ENCODE measurements at places on chromosomes 6 and 20. TPM values are rescaled to one million over a fixed set of nuclear protein-coding genes. Genes with fewer than 3 reads are reported as not detected.

Gene HLA-DQB2
- total RNA-seq, result not detected

Gene SEL1L2
- total RNA-seq, result not detected

Gene LAMA2
- 67.5 TPM for total RNA-seq

Gene CCM2L
- not detected for total RNA-seq

Gene CRYBG1
- 2.1 TPM for total RNA-seq

Gene HSPA1L
- total RNA-seq, result 3.1 TPM

Gene PCK1
- total RNA-seq, result not detected

Gene NMBR
- total RNA-seq, result under 0.01 TPM

Gene LBP
- total RNA-seq, result under 0.01 TPM

Gene MYL9
- total RNA-seq, result 25.4 TPM

Gene CYP39A1
- total RNA-seq, result 3.8 TPM

Gene ANKRD66
- total RNA-seq, result not detected

Gene TULP1
- not detected for total RNA-seq

Gene OSBPL2
- 27.9 TPM for total RNA-seq

Gene TCP11
- 0.51 TPM for total RNA-seq

Gene LKAAEAR1
- not detected for total RNA-seq

Gene SFTA2
- total RNA-seq, result not detected

Gene BANF2
- not detected for total RNA-seq

Gene LY6G6F
- not detected for total RNA-seq

Gene CALHM6
- 0.33 TPM for total RNA-seq

Gene VPS52
- total RNA-seq, result 33.4 TPM

Gene NUP43
- total RNA-seq, result 16.0 TPM

Gene NOTCH4
- total RNA-seq, result 0.77 TPM

Gene BPIFB2
- not detected for total RNA-seq

Gene MOXD1
- total RNA-seq, result 89.8 TPM

Gene HMGCLL1
- total RNA-seq, result 0.51 TPM

Gene RXRB
- 25.9 TPM for total RNA-seq

Gene LIN28B
- not detected for total RNA-seq

Gene ERVFRD-1
- total RNA-seq, result not detected

Gene ZNF311
- total RNA-seq, result 3.6 TPM

Gene MDFI
- total RNA-seq, result 3.3 TPM

Gene HLA-DRB5
- total RNA-seq, result not detected

Gene F13A1
- total RNA-seq, result under 0.01 TPM

Gene IL17A
- total RNA-seq, result not detected

Gene VGLL2
- not detected for total RNA-seq

Gene CALHM4
- total RNA-seq, result not detected

Gene AGPAT4
- 6.9 TPM for total RNA-seq

Gene SLC22A3
- 0.26 TPM for total RNA-seq

Gene SESN1
- 30.6 TPM for total RNA-seq

Gene LMBRD1
- 27.2 TPM for total RNA-seq

Gene CBLN4
- not detected for total RNA-seq

Gene SYTL3
- total RNA-seq, result 4.6 TPM

Gene PRR18
- total RNA-seq, result not detected

Gene CST2
- total RNA-seq, result not detected

Gene GRIK2
- under 0.01 TPM for total RNA-seq

Gene CNBD2
- total RNA-seq, result 2.6 TPM

Gene COL12A1
- 1,023 TPM for total RNA-seq

Gene OR2B6
- 0.17 TPM for total RNA-seq

Gene CTCFL
- not detected for total RNA-seq

Gene PLEKHG1
- total RNA-seq, result 5.4 TPM

Gene NSFL1C
- total RNA-seq, result 14.4 TPM

Gene MEI4
- not detected for total RNA-seq

Gene KCNK16
- not detected for total RNA-seq

Measured in fibroblast of lung (primary cell).